ENCODE measurements at places on chromosomes 11 and 22.

- no peak for DNase-seq
Measured at GRCh38 chr11:57460022-57460757, at the start of gene RTN4RL2. TSS of gene RTN4RL2 (plus strand) at chr11:57460528. CDS start at chr11:57460866, 338 bp downstream.

GRCh38 chr11:73140213-73141030 is 1.7 kb downstream of the FCHSD2 start:
- DNase-seq: no peak

DNA sequence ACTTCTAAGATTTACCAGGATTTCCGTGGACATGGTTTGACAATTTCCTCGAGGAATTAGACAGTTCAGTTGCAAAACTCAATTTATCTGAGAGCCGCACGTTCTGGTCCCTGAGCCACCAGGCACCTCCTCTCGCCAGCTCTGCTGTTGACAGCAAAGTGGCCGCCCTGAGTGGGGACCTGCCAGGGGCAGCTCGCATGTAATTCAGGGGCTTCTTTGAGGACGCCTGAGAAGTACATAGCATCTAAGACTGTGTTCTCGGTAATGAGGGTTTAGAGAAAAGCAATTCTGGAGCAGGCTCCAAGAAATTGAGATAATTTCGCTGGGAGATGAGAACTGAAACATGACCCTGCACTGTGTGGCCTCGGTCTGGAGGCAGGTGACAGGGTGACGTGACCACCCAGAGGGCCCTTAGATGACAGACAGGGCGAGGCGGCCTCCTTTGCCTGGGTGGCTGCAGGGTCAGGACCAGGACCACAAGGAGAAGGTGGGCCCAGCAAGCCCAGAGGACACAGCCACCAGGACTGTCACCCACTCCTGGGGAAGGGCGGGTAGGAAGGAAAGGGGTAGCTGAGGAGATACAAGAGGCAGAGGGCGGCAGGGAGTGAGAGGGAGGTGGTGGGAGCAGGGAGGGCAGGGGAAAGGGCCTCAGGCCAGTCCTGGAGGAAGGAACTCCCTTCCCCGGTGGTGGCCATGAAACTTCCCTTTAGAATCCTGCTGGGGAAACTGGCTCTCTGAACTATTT is 55.0 kb downstream of the RTL6 start:
- DNase-seq: no peak

GRCh38 chr11:60970890-60971289 is 590 bp upstream of the CD6 start:
- DNase-seq: no peak

DNA sequence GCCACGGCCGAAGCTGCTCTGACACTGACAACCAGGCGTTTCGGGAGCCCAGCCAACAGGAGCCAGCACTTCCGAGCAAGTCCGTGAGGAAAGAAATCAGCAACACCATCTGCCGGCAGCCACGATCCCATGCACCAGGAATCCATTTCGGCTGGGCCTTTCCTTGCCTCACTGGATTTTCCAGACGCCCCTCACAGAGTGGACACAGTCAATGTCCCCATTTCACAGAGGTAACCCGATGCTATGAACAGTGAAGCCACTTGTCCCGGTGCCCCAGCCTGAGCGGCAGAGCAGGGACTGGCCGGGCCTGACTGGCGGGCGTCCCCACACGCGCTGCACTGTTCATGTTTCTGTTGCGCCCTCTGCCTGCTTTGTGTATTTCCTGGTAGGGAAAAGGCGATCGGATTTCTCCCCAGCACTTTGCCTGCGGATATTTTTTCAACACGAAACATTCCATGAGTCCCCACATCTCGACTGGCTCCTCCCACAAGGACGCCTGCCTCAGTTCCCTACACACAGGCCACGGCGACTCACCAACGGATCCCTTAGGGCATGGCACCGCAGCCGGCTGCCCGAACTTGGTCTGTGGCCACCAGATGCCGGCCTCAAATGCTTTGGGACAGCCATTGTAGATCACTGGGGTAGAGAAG is 55.3 kb downstream of the TRMU start:
- peak; percentile 15 for DNase-seq

GRCh38 chr11:121311373-121311772 is 18.8 kb downstream of the SC5D start:
- DNase-seq: no peak

DNA sequence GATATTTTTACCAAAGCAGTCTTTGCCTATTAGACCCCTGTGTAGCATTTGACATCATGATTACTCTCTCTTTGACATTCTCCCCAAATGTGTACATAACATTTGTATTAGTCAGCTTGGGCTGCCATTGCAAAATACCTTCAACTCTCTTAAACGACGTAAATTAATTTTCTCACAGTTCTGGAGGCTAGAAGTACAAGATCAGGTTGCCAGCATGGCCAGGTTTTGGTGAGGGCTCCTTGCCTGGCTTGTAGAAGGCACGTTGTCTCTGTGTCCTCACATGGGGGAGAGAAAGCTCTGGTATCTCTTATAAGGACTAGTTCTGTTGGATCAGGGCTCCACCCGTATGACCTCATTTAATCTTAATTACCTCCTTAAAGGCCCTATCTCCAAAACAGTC is 12.3 kb upstream of the DLAT start:
- no peak for DNase-seq

GRCh38 chr22:39292031-39292462 is 27.4 kb downstream of the RPL3 start:
- no peak for DNase-seq

DNA sequence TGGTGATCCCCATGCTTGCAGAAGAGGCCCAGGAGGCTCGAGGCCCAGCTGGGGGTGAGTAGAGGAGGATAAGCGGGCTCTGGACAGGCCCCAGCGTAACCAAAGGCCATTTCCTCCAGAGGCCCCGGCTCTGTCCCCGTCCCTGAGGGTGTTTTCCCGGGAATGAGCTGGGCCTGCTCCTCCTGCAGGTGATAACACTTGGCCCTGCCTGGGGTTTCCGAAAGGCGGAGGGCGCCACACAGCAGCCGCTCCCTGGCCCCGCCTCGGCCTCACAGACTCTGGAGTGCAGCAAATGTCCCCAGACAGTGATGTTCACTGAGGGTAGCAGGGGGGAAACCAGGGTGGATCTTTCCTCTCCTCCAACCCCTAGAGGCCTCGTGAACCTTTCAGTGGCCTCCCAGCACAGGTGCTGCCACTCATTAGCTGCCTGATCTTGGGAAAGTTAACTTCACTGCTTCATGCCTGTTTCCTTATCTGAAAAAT is 10.5 kb upstream of the MGAT3 start:
- no peak for DNase-seq

DNA sequence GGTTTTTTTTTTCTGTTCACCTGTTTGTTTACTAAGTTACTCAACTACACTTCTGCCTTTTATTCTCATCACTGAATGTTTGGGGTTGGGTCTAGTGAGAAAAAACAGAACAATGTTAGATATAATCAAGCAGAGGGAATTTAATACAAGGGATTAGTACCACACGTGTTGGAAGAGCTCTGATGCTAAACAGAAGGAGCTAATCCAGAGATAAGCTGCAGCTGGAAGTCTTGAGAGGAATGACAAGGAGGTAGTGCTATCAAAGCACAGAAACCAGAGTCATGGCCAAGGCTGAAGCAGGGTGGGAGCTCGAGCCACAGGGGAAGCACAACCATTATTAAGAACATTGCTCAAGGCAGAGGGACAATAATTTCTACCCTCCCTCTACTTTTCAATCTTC is 604.1 kb upstream of the ANO5 start:
- DNase-seq: no peak

DNA sequence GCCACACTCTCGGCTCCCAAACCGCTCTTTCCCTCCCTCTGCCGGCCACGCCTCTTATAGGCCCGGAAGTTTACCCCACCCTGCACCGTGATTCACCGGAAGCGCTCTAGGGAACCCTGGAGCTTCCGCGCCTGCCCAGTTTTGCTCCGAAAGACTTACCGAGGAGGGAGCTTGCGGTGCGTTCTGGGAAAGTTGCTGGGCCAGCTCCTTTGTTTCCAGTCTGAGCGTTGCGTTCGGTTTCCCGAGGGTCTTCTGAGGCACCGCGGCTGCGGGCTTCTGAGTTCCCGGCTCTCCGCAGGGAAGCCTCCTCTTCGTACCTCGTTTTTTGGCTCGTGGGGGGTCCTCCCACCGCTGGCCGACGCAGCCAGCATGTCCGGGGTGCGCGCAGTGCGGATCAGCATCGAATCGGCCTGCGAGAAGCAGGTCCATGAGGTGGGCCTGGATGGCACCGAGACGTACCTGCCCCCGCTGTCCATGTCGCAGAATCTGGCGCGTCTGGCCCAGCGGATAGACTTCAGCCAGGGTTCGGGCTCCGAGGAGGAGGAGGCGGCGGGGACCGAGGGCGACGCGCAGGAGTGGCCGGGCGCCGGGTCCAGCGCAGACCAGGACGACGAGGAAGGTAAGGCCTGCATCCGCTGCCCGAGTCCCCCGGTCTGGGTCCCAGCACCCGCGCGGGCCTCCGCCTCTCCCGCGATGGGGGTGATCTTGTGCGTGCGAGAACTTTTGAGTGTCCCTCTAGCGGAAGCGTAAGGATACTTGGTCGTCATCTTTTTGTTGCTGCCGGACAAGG is at the start of gene MED17:
TSS of gene MED17 (plus strand) at position 138 of the 790 bp plus-strand sequence. CDS start at position 370, 232 bp downstream.
- DNase-seq: peak; percentile 66

GRCh38 chr11:10809373-10810160 is 841 bp upstream of the EIF4G2 start:
- DNase-seq: no peak

DNA sequence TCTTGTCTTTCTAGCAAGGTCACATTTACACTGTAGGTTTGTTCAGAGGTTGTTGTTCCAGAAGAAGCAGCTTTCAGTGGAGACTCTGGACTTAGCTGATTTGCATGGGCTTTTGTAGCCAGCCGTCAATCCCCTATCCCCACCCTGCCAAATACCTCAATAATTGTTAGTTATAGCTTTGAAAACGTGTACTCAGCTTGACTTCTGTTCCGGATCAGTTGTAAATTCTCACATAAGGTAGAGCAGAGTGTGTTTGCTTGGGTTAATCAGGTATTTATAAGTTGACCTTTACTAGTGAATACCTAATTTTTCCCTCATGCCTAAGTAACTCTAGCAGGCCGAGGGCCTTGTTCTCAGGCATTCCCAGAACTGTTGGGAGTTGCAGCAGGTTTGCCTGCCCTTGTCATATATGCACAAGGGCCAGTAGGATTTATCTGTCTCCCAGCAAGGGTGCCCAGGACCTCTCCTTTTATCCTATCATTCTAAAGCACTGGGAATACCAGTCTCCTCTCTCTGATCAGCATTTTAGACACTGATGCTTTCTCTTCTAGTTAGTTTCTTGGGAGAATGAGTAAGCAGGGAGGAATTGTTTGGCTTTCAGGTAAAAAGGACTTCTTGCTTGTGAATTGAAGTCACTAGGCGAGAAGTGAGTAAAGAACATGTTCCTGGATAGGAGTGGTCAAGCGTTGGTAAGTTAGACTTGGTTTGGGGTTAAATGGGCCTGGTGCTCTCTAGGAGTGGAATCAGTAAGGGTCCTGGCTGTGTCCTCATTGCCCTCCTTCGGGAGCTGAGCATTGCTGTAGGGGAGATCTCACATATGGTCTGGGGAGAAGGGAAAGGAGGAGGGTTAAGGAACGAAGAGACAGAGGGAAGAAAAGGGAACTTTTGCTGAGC is 22.1 kb downstream of the STIM1 start:
- DNase-seq: no peak

GRCh38 chr22:38866399-38867123 is 5.5 kb downstream of the CBX6 start:
- no peak for DNase-seq

DNA sequence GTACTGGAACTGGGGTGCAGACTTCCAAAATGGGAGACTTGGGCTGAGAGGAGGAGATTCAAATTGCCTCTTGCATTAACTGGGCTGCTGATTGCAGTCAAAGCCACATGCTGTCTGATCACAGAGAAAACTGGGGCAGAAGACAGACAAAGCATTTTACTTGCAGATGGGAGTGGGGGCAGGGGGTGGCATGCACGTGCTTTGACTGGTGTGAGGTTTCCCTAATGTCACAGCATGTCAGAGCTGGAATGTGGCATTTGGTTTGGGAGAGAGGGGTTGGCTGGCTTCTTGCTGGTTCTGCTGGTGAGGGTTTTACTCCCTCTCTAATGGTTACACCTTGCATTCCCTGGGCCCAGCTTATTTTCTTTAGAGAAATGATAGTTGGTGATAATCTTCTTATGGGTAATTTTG is 2.9 kb downstream of the TUB start:
- no peak for DNase-seq

GRCh38 chr11:46738887-46739286 is 19.9 kb downstream of the F2 start:
- no peak for DNase-seq

DNA sequence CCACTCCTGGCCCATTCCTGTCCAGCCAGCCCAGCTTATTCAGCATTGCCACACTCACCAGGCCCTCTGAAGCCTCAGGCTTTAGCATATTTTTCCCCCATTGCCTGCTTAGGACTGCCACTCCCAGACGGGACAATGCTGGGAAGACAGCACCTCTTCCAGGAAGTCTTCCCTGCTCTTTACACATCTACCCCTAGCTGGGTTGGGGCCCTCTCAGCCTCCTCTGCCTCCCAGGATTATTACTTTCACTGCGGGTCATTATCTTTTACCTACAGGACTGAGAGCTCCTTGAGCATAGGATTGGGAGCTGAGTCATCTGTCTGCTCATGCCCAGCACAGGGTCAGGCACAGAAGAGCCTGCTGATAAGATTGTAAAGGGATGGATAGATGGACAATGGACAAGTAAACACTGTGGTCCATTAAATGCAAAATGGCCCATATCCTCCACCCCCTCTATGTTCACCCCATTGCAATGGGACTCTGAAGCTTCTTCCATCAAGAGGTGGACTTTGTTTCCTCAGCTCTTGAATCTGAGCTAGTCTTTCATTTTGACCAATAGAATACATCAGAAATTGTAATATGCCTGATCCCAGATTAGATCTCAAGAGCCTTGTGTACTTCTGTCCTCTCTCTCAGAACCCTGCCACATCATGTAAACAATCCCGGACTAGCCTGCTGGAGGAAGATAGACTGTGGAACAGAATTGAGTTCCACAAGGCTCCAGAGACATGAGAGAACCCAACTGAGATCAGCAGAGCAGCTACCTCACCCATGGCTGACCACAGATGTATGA is 32.0 kb upstream of the LRRC32 start:
- DNase-seq: no peak

GRCh38 chr11:96123301-96123700 is 199.4 kb upstream of the MTMR2 start:
- DNase-seq: no peak

- DNase-seq: no peak
Measured at GRCh38 chr11:26254378-26254777, 77.6 kb upstream of the ANO3 start.

DNA sequence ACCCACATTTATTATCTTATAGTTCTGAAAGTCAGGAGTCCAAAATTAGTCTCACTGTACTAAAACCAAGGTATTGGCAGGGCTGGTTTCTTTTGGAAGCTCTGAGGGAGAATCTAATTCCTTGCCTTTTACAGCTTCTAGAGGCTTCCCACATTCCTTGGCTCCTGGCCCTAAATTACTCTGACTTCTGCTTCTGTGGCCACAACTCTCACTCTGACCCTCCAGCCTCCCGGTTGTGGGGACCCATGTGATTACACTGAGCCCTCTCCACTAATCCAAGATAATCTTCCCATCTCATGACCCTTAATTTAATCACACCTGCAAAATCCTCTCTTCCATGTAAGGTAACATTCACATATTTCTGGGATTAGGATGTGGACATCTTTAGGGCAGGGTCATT is 110.9 kb downstream of the ARL14EP start:
- no peak for DNase-seq

GRCh38 chr11:78138694-78139421 is 568 bp downstream of the ALG8 start:
- no peak for DNase-seq

GRCh38 chr11:9047964-9048523 is 43.4 kb downstream of the SCUBE2 start:
- no peak for DNase-seq

- peak; percentile 51 for DNase-seq
Measured at GRCh38 chr11:12539572-12539971, 134.6 kb upstream of the TEAD1 start.

All from brain pericyte (primary cell).